ENCODE measurements at places on chromosomes 16 and 17. TPM values are rescaled to one million over a fixed set of nuclear protein-coding genes. Genes with fewer than 3 reads are reported as not detected.

- DNase-seq = no peak
These were observed 102.6 kb downstream of the SDR42E1 start for GRCh38 chr16:81908466-81909262.

The KRT28 gene
- not detected for total RNA-seq

DNA sequence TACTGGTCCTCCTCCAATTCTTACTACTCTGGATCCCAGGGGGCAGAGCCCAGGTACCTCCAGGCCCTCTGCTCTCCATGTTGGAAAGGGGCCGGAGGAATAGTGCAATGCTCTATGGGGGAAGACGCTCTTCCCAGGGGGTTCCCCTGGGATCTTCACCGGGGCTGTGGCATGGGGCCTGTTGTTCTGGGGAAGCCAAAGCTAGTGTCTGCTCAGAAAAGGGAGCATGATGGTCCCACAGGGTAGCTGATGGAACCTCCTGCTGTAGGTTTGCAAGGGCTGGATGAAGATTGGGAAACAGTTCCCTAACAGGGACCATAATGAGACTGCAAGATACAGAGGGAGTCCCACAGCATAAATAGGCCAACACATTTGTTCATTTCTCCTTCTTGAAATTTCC, 114.7 kb downstream of the IRX5 start:
- DNase-seq = no peak

The ST6GALNAC1 gene
- total RNA-seq = not detected

The C16orf46 gene
- not detected for total RNA-seq

DNA sequence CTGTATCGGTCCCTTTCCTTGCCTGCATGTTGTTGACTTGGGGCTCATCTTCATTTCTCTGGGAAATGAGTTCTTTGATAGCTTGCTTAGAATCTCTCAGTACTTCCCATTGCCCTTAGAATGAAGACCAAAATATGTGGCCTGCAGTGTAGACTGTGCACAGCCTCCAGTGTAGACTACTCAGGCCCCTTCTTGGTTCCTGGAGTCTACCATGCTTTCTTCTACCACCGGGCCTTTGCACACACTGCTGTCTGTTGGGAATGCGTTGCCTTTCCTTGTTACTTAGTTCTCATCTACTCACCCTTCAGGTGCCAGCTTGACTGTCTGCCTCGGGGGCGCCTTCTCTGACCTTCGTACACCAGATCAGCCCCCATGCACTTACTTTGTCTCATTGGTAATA, 82.0 kb downstream of the ABCC1 start:
- no peak for DNase-seq

The LCAT gene
- total RNA-seq = 5.5 TPM

The TRPV3 gene
- not detected for total RNA-seq

DNA sequence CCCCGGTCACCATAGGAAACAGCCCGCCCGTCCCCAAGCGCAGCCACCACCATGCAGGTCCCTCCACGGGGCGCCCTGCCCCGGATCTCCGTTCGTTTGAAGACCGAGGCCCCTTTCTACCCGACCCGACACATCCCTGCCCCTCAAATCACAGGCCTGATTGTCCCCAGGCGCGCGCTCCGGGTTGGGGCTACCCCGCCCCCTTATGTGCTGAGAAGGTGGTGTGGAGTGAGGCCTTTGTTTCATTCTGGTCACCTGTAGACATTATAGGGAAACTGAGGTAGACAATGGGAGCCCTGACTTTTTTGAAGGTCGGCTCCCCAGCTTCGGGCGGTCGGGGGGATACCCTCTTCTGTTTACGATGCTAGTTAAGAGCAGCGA, 763 bp upstream of the ACTG1 start:
- peak; percentile 82 for DNase-seq

GRCh38 chr17:83086907-83087787, 7.7 kb downstream of the METRNL start:
- no peak for DNase-seq

DNA sequence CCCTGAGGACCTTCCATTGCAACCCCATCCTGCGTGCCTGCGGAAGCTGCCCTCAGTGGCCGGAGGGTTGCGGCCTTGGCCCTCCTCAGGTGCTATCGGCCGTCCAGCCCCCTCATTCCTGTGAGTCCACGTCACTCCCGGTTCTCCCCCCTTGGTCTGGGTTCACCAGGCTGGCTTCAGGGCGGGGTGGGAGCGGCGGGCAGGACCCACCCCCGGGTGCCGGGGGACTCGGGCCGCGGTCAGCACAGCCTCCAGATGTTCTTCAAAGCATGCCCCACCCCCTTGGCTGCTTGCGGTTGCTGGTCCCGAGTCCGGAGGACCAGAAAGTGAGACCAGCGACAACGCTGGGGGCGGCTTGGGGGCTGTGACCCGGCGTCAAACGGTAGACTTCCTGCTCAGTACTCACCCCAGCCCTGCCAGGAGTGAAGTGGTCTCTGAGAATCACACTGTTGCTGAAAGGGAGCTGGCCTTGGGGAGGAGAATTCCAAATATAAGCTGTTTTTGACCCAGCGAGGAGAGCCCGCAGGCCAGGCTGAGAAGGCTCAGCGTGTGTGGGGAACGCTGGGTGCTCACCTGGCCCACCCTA, 4.5 kb downstream of the ZNF469 start:
- no peak for DNase-seq

DNA sequence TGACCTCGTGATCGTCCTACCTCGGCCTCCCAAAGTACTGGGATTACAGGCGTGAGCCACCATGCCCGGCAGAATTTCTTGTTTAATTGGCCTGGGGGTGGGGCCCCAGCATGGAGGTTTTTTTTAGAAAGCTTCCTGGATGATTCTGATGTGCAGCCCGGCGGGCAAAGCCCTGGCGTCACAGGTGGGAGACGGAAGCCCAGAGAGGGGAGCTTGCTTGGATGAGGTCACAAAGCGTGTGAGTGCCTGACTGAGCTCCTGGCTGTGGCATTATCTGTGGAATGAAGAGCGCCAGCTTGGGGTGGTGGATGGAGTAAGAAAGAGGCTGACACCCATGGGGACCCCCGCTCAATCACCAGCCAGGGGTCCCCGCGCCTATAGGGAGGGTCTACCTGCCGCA, 4.1 kb downstream of the VASN start:
- DNase-seq = no peak

GRCh38 chr16:51931653-51932052, 615.3 kb downstream of the TOX3 start:
- DNase-seq = no peak

The KRT15 gene
- total RNA-seq = 3.9 TPM

DNA sequence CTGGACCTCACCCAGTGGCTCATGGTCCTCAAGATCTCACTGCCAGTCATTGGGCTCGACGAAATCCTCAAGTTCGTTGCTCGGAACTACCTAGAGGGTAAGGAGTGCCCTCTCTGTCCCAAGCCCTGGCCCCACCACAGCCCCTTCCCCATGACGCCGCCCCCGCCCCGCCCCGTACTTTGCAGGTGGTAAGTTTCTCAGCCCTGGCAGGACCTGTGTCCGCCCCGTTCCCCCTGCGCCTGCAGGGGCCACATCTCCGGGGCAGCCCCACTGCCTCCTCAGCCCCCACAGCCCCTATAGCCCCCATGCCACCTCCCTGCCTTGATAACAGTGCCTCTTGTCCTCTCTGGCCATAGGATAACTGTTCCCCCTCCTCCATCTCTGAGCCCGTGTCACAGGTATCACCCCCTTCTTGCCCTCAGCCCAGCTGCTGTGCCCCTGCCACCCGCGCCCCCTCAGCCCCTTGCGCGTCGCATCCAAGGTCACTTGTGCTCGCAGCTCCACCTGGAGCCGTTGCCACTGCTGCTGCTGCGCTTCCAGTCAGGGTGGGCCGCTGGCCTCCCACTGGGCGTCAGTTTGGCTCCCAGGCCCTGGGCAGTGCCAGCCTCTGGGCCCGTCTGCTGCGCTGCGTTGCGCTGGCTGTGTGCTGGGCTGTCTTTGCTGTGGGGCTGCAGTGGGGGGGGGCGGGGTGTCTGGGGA, 21.5 kb downstream of the RABEP2 start:
- no peak for DNase-seq

- DNase-seq = no peak
These were observed 3.2 kb downstream of the AOC3 start for GRCh38 chr17:42853968-42854790.

DNA sequence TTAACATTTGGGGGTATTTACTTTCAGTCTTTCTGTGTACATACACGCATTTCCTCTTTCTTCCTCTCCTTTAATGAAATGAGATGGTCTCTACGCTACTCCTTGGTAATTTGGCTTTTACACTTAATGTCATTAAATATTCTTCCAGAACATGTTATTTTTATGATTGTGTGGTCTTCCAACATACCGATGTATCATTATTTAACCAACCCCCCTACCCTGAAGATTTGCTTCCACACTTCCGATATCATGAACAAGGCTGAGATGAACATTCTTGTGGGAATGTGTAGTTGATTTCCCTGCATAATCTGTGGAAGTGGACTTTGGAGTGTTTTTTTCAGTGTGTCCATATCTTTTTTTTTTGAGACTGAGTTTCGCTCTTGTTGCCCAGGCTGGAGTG, 2.3 kb upstream of the PGS1 start:
- DNase-seq = no peak

DNA sequence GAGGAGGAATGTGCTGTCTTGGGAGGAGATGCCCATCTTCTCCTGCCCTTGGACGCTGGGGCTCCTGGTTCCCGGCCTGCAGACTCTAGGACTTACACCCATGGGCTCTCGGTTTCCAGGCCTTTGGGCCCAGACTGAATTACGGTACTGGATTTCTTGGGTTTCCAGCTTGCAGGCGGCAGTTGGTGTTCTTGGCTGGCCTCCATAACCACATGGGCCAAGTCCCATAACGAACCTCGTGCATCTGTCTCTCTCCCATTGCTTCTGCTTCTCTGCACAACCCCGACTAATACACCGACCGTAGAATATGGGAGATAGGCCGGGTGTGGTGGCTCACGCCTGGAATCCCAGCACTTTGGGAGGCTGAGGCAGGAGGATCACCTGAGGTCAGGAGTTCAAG, 162.6 kb downstream of the SDK2 start:
- DNase-seq = no peak

The CEMP1 gene
- not detected for total RNA-seq

- no peak for DNase-seq
These were observed 99.2 kb upstream of the CDH8 start for GRCh38 chr16:62135446-62135845.

- no peak for DNase-seq
These were observed 88.4 kb upstream of the CDH5 start for GRCh38 chr16:66278111-66278531.

DNA sequence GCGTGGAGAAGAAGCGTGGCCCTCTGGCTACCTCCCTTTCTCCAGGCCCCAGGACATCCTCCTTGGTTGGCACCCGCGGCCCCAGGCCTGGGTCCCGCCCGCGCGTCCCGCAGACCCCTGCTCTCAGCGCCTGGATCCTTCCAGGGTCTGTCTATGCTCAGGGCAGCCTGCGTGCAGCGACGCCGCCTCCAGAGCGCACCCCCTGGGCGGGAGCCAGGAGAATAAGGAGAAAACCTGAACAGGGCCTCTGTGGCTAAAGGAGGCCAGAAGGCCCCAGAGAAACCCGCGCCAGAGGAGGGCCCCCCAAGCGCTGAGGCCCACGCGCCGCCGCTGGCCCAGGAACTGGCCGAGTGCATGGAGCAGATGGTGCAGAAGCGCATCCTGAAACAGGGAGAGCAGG, 40.4 kb upstream of the DNAJA2 start:
- no peak for DNase-seq

The SLC39A11 gene
- total RNA-seq = 15.8 TPM

GRCh38 chr17:49987290-49987585, 7.8 kb downstream of the DLX3 start:
- DNase-seq = no peak

Data from SJSA1 (cell line).